CD4-positive, alpha-beta memory T cell (primary cell): ENCODE measurements at places on chromosomes 7 and 10. TPM values are rescaled to one million over a fixed set of nuclear protein-coding genes. Genes with fewer than 3 reads are reported as not detected.

CYP2C9 gene
- total RNA-seq = not detected

DNA sequence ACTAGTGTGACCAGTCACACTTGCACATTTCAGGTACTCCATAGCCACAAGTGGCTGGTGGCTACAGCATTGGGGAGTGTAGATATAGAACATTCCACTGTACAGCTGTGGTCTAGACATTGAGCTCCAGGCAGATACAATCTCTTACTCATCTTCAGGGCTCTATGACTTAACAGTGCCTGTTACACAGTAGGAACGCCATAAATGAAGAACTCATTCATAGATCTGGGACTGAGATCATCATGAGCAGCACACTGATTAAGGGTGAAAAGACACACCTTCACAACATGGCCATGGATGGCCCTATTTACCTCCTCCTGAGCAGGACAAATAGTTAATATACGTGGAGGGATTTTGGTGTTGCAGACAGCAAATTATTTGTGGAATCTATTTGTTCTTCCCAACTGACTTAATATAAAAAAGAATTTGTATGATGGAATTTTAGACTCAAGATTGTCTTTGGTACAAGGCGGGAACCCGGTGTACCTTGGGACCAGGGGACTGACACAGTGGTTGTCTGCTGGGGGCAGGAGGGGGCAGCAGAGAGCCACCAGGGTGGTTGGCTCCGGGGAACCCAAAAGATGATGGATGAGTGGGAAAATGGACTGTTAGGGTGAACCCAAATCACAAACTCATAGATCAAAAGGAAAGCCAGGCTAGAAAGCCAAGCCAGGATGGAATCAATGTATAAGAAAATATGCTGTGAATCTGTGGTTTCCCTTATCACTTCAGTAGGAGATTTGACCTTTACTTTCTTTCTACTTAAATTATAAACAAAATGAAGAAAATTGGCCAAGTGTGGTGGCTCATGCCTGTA, 24.3 kb upstream of the CPA2 start:
- no peak for DNase-seq

DNA sequence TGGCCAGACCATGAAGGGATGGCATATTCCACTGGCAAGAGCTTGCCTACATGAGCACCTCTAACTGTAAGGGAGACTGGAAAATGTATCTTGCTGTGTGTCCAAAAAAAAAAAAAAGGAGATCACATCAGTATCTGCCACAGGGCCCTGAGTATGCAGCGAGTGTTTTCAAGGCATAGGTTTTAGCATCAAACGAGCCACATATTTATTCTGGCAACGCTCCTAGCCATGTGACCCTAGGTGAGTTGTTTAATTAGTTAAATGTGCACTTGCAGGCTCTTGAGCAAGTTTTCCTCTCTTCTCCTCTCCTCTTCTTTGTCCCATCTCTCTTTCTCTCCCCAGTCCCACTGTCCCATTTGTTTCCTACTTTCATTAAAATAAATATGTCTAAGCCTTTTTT, 428.7 kb upstream of the AKR1E2 start:
- no peak for DNase-seq

DNA sequence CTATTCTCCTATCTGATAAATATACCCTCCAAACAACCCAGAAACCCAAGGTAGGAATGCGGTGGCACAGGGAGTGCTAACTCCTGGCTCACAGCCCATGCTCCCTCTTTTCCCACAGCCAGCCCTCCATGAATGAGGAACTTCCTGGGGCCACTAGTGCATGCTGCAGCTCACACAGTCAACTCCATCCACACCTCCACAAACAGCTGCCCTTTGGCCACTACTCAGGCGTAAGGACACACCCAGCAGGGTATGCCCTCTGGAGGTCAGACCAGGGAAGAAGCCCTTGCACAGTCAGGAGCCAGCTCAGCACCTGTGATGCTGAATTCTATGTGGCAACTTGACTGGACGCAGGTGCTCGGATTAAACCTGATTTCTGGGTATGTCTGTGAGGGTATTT, 85.2 kb upstream of the PIK3CG start:
- no peak for DNase-seq

- DNase-seq = no peak
Observed at GRCh38 chr10:84184517-84184916, 9.8 kb upstream of the CDHR1 start.

GRCh38 chr7:41567731-41568114, 135.2 kb downstream of the INHBA start:
- no peak for DNase-seq

ADAM12 gene
- 0.30 TPM for total RNA-seq

- DNase-seq = no peak
Observed at GRCh38 chr7:130270947-130271800, 4.5 kb downstream of the CPA2 start.

CFAP46 gene
- not detected for total RNA-seq

- no peak for DNase-seq
Observed at GRCh38 chr10:32217216-32217615, 129.7 kb downstream of the EPC1 start.

DNA sequence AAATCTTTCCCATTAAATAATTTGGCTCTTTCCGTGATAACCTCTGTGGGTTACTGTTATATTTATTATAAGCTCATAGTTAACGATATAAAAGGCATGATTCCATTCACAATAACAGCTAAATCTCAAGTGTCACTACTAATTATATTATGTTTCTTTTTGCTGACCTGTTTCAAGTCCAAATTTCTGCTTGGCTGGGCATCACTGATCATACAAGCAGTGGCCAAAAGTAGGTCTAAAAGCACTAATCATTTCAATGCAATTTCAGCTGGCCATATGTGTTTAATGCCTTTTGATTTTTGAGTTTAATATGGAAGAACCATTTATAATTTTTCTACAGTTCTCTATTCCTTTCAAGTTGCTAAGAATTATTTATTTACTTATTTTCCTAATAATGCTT, 110.7 kb downstream of the SEMA3A start:
- no peak for DNase-seq

GRCh38 chr10:105793071-105793470, 1152.0 kb downstream of the SORCS3 start:
- DNase-seq = no peak

SLC39A12 gene
- total RNA-seq = not detected

HILPDA gene
- 3.4 TPM for total RNA-seq

DNA sequence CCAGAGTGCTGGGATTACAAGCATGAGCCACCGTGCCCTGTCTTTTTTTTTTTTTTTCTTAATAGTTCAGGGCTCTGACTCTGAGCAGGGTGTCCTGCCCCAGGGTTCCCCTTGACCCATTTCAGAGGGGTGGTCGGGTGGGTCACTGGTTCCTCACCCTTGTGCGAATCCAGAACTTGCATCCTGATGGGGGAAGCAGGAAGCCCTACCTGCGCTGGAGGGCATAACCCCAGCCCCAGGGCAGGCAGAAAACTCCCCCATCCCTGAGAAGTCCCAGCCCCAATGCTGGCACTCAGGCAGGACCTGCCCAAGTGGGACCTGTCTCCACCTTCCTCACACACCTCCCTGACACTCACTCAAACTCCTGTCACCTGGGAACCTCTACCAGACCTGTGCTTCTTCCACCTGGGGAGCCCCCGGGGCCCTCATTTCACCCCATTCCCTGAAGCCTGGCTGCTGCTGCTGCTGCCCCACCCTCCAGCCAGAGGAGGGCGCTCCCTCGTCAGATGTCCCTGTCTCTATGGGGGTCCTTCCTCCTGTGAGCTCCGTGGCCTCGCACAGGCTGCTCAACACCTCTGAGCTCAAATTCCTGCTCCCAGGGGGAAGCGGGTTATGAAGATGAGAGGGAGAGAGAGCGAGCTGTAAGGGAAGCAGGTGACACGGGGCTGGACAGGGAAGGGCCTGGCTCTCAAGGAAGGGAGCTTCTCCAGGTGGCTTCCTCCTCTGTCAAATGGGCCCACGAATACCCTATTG, 15.1 kb upstream of the ZNF273 start:
- DNase-seq = no peak

DNA sequence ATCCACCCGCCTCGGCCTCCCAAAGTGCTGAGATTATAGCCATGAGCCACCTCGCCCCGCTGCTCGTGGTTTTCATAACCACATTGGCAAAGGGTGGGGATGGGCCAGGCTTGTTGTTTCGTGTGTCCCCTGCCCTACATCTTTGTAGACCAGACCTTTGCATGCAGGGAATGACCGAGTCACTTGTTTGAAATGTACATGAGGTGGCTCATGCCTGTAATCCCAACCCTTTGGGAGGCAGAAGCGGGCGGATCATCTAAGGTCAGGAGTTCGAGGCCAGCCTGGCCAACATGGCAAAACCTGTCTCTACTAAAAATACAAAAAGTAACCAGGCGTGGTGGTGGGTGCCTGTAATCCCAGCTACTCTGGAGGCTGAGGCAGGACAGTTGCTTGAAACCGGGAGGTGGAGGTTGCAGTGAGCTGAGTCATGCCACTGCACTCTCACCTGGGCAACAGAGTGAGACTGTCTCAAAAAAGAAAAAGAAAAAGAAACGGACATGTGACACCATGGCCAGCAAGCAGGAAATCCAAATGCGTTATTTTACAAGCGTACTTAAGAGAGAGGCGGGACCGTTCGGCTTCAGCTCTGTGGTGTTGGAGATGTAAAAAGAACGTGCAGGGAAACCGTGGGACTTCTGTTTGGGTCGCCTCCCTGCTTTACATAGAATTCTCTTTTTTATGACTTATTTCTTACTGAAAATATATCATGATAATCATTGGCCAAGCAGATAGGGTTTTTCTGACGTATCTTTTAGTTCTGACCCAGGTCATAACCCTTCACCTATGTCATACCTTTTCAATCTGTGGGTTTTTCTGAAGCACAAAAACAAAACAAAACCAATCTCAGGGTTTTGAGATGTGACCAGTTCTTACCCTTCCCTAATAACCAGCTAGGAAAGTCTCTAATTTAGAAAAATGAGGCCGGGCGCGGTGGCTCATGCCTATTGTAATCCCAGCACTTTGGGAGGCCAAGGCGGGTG, 45.1 kb downstream of the WIPI2 start:
- no peak for DNase-seq

DNA sequence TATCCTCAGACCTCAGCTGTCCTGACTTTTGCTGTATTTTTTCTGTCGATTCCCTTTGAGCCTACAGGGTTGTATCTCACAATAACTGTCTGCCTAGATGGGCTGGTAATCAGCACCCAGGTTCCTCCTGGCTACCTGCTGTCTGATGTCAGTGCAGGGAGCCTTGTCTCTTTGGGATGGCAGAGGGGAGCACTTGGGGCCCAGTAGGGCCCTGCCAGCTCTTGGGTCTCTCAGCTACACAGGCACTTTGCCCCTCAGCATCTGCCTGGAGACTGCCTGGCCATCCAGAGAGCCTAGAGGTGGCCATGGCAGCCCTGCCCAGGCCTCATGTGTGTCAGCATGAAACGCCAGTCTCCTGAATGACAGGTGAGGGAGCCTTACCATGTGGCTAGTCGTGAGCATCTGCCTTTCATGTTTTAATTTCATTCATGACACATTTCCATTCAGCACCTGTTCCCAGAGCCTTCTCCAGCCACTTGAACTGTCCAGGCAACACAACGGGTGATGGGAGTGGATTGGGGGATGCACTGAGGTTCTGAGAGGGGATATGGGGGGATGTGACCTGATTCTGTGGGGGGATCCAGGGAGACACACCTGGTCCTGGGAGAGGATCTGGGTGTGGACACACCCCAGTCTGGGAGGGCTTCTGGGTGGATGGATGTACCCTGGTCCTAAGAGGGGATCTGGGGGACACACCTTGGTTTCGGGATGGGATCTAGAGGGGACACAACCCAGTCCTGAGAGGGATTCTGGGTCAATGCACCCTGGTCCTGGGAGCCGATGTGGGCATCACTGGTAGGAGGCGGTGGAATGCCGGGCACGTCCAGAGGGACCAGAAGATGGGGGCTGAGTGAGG, 21.9 kb downstream of the ADCY1 start:
- DNase-seq = no peak

- no peak for DNase-seq
Observed at GRCh38 chr10:34024693-34025425, 690.4 kb upstream of the NRP1 start.

GPC2 gene
- 12.5 TPM for total RNA-seq
